Umbilical cord (tissue), 2 donors: ENCODE measurements at places on chromosomes 3 and 15. TPM values are rescaled to one million over a fixed set of nuclear protein-coding genes. Genes with fewer than 3 reads are reported as not detected.

The SLC12A1 gene
- total RNA-seq = 33.5 TPM

The FAM107A gene
- total RNA-seq = 2.6 TPM

- no peak for DNase-seq
Measured at GRCh38 chr3:57144952-57145351, 20.2 kb downstream of the IL17RD start.

GRCh38 chr3:20316238-20316637 lies 130.2 kb upstream of the SGO1 start:
- DNase-seq = no peak

GRCh38 chr3:43087249-43087776 lies 18.6 kb downstream of the POMGNT2 start:
- no peak for DNase-seq

The FGF12 gene
- total RNA-seq = 7.0 TPM

DNA sequence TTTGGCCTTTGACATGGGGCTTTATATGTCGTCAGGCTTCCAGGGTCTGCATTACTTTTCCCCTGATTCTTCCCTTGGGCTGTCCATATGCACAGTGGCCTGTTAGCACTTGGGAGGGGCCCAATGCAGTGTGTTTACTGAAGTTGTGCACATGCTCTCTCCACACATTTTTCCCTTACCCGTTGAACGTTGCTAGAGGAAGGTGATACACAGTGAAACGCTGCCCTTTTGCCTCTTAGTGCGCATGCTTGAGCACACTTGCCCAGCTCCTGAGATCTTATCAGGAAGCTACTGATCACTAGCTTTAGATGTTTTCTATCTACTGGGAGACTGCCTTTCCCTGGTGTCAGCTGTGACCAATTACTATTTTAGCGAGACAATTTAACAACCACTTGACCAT lies 1198.0 kb downstream of the ROBO1 start:
- DNase-seq = no peak

The KCNMB3 gene
- 8.2 TPM for total RNA-seq

DNA sequence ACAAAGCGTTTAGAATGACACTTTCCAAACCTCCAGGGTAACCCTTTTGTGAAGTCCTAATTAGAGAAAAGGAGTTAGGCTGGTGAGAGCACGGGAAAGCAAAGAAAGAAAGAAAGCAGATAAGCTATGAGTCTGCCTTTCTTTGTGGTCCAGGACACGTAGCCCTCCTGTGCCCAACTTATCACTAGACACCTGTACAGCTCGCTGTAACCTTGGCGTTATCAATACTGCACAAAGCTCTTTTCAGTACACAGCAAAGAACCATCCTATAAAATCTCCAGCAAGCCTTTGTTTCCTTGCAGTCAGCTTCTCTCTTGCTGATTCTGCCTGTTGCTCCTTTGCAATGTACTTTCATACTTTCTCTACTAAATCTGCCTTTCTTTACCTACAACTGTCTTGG lies 6.8 kb upstream of the TAMM41 start:
- DNase-seq = no peak

GRCh38 chr15:36067483-36068274 lies 511.7 kb upstream of the CDIN1 start:
- no peak for DNase-seq

DNA sequence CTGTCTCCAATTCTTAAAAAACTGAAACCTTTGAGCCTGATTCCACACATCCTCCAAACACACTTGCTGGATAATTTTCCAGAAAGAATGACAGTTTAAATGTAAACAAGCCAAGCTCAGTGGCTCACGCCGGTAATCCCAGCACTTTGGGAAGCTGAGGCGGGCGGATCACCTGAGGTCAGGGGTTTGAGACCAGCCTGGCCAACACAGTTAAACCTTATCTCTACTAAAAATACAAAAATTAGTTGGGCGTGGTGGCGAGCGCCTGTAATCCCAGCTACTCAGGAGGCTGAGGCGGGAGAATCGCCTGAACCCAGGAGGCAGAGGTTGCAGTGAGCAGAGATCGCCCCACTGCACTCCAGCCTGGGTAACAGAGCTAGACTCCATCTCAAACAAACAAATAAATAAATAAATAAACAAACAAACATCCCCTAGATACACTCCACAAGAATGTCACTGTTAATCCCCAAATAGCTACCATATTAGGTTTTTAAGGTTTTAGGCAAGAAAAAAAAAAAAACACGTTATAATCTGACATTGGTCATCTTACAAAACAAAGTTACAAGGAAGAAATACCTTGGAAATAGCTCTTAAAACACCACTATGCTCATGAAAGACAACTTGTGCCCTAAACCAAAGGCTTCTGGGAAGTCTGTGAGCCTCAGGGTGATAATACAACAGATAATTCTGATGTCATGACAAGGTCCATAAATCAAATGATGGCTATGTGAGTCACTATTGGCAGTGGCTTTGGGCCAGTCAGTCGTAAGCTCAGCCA lies 13.2 kb downstream of the TNIK start:
- no peak for DNase-seq

The NEK10 gene
- total RNA-seq = 4.6 TPM

- no peak for DNase-seq
Measured at GRCh38 chr3:15032650-15033049, 32.5 kb downstream of the MRPS25 start.

GRCh38 chr3:197224034-197224444 lies 74.4 kb downstream of the DLG1 start:
- DNase-seq = peak; percentile 72

The UACA gene
- total RNA-seq = 73.4 TPM

The IMPG2 gene
- total RNA-seq = 2.6 TPM

The DAPK2 gene
- total RNA-seq = 2.2 TPM

DNA sequence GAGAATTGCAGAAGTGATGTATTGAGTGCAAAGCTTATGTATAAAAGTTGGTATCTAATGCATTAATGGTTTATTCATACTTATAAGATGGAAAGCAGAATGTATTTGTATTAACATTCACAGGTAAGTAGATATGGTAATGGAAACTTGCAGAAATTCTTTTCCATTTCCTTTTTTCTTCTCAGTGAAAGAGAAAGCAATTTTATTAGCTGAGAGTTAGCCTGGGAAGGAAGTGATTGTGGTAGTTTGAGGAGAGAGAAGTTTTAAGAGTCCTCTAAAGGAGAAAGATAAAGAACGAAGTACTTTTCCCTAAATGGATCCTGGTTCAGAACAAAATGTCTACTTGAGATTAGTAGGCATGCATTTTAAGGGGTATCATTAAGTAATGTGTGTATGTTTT lies 60.1 kb upstream of the OSTN start:
- no peak for DNase-seq

The SUSD5 gene
- total RNA-seq = 6.0 TPM

The KCNAB1 gene
- total RNA-seq = 0.72 TPM

DNA sequence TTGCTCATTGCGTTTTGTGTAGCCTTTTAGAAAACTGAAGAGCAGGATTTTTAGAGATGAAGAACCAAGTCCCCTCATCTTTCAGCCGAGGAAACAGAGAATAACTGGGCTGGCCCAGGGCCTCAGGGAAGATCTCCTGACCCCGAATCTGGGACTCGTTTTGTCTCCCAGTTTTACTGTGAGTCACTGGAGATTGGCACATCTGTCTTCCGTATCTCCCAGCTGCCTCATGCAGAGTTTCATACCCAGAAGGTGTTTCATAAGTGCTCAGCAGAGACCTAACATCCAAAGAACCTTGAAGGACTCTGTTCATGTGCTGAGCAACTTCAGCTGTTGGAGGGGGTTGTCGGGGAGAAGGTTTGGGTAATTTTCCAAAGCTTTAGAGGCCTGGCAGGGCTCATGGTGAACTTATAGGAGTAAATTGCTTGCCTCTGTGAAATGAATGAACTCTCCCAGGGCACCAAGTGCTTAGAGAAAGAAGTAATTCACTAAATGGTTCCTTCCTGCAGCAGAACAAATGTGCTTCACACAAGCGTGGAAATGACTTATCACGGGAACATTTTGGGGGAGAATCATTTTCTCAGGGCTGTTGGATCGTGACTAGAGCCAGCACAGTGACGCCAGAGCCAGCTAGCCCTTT lies 121.4 kb downstream of the FAM43A start:
- DNase-seq = no peak

The FOXL2 gene
- total RNA-seq = 5.3 TPM

DNA sequence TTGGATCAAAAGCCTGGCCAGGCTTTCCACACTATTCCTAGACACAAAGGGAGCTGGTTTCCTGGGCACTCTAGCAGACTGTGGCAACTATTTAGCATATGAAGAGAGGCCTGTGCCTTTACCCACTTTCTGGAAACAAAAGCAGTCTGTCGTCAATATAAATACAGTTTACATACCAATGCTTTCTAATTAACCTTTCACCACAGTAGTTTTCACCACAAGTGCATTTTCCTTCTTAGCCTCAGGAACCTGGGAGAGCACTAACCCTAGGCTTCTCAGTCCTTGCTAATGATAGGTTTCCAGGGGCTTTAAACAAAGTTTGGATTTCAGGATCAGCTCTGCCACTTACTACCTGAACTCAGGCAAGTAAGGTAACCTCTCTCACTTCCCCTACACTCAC lies 499.1 kb downstream of the MAGI1 start:
- no peak for DNase-seq

- DNase-seq = no peak
Measured at GRCh38 chr15:89112341-89112971, 24.2 kb downstream of the ABHD2 start.

DNA sequence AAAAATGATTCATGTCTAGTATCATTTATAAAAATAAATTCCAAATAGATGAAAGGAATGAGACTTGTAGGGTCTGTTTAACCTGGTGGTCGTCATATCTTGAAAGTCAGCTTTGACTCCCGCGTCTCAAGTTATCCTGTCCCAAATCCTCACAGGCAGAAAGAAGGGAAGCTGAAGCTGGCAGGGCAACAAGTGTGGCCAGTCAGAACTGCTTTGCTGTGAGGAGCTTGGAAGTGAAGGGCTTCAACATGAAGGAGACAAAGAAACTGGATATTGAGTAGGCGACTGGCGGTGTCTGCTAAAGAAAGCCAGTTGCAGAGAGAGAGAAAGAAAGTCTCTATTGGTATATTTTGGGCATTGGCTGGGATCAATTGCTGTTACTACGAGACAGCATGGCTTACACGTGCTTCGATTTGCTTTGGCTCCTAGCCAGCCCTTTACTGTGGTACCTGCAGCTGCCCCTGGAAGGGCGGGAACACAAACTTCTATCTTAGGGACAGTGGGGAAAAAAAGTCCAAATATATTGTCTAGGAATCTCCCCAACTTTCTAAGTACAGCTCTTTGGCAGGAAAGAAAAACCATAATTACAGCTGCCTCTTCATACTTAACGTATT lies 107.2 kb downstream of the CHST2 start:
- no peak for DNase-seq

DNA sequence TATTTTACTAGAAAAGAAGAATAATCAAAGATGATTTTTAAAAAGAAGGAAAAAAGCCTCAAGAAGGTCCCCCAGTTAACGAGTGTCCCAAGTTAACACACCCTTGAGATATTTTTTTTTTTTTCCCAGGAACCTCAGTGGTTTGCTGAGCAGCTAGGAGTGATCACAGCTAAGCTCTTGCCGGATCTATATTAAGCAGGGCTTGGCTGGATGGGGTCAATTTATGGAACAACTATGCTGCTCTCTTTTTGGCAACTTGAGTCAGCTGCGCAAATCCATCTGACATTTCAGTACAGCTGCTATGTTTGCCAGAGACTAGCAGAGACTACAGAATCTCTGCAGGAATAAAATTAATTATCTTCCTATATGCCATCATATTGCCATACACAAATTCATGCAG lies at the start of gene LMOD3:
Gene LMOD3, minus strand, starts transcription at position 193 of the 400 bp plus-strand sequence. CDS start 209 bp downstream, outside the sequence.
- peak; percentile 91 for DNase-seq

GRCh38 chr3:123590685-123591450 lies 6.0 kb upstream of the HACD2 start:
- DNase-seq = no peak

DNA sequence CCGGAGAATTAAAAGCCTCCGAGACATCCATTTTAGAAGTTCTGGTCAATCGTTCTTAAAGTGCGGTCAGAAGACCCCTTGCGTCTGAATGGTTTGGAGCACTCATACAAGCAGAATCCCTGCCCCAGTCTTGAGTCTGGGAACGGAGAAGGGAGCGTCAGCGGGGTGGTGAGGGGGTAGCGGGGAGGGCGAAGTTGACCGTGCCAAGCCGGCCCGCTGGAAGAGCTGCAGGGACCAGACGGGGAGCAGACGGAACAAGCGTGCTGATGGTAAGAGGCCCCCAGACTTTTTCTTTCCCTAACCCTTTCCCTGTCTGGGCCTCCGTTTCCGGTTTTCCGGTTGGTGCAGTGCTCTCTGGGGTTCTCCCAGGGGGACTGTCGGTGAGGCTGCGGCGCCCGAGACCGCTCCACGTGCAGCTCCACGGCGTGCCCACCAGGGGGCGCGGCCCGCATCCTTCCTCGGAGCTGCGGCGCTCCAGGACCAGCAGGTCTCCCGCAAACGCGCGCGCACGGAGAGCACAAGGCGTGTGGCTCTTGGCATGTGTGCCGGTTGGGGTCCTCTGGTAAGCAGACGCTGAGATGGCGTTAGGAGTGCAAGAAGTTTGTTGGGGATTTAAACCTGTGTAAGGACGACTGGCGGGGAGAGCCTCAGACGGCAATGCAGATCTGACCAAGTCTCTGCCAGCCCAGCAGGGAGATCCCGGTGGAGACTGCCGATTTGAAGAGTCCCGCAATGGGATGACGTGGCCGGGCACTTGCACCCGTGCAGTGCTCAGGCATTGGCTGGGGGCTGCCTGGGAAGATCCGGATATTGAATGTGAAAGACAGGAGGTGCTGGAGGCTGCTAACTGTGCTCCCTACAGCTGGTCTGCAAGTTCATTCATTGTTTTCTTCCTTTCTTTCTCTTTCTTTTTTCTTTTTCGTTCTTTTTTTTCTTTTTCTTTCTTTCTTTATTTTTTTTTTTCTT lies 19.2 kb upstream of the CORO2B start:
- DNase-seq = peak; percentile 86
